Body of pancreas (tissue), 4 donors: ENCODE measurements at places on chromosomes 2 and 18.

- no peak for DNase-seq
These were observed 32.5 kb downstream of the RNF152 start for GRCh38 chr18:61860302-61860701.

DNA sequence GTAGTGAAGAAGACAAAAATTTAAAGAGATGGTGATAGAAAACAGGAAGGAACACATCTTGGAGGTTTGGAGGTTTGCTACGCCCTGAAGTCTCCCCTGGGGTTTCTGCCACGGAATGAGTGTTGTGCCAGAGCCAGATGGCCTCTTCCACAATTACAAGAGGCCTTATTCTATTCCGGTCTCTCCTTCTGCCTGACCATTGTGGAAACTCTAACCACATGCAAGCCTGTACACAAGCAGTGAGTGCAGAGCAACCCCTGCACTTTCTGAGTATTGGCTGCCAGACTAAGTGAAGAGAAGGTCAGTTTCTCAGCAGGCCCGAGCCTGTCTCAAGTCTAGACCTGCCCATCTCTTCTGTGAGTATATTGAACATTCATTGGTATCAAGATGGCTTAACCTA lies 22.7 kb upstream of the MYO1B start:
- no peak for DNase-seq

GRCh38 chr2:26922405-26923188 lies 47.8 kb upstream of the MAPRE3 start:
- peak; percentile 49 for DNase-seq

DNA sequence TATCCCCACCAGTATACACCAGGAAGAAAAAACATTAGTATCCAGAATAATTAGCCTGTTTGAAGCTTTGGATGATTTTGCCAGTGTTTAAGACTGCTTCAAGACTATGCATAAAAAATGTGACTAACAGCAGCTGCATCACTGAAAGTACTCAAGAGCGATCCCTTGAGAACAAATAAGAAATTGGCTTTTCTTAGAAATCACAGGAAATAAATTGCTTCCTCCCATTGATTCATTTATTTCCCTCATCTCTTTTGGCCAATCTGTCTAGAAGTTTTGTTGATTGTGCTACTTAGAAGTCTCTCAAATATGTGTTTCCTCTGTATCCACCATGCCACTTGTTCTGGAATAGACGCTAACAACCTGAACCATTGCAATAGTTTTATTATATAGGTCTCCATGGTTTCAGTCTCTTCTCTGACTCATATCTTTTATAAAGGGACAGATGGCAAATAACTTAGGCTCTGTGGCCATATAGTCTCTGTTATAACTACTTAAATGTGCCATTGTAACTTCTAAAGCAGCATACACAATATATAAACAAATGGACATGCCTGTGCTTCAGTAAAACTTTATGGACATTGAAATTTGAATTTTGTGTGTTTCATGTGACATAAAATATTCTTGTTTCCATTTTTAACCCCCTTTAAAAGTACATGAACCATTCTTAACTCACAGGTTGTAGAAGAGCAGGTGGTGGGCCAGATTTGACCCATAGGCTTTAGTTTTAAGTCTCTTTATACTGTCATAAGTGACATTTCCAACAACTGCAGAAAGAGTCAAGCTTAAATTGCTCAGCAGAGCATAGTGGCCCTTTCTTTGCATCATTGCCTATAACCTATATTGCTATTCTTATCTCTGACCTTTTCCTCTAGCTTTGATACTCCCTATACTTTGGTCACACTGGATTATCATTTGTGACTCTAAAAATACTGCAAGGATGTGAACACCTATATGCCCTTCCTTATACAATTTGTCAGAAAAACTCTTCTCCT lies 123.9 kb downstream of the MC4R start:
- no peak for DNase-seq

DNA sequence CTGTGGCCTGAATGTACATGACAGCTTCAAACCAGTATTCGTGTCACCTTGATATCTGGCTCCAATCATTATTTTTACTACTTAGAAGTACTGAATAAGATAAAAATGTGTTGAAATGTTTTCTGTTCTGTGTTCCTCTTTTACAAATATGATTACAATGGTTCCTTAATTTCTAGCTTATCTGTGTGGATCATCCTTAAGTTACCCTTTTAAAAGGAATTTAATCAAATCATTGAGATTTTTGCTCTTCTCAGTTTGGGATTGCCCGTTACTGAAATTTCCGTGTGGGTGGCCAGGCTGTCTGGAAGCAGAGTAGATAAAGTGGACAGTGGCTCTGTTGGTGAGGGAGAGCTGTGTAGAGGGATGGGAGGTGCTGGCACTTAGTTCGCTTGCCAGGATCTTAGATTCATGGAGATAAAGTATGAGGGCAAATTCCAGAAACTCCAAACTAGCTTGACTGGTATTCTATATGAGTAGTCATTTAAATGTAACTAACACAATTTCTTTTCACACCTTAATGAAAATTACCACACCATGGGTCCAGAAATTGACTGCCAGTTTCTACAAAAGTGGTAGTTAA lies 27.4 kb upstream of the SAG start:
- no peak for DNase-seq

- no peak for DNase-seq
These were observed 242.5 kb downstream of the MYCN start for GRCh38 chr2:16182841-16183240.

DNA sequence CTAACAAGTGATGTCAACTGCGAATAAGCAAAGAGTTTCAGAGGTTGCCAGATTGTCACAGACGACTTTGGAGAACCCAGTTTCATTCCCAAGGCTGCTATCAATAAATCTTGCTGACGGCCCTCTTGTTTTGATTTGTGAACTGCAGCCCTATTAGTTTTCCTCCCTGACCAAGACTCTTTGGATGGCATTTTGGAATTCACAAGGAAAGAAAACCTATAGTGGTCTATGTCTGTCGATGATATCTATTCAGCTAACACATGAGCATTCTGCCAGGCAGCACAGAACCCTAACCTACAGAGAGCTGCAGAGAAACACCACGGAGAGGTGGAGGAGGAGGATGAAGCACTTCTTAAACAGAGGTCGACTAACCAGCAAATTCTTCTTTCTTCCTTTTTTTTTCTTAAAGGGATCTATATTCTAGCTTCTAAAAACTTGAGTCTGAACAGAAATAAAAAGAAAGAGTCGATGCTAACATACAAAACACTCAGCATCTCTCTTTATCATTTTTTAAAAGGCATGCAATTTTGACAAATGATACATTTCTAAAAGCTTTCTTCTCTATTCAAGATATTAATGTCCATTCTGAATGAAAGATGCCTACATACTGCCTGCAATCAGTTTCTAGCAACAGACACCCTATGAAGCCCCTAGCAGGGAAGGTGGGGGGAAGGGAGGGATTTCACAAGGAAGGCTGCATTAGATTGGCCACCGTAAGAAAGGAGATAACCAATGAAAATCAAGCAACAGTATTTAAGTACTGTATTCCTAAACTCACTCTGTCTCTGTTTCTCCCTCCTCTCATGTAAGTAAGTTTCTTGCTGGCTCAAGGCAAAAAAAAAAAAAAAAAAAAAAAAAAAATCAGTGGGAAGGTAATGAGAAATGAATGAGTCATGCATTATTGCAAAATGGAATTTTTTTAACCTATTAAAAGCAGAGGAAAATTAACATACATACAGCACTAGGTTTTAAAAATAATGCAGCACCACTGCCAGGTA lies 83.0 kb upstream of the CHRNA1 start:
- DNase-seq: no peak

GRCh38 chr2:53949457-53949856 lies 21.3 kb downstream of the PSME4 start:
- DNase-seq: no peak

GRCh38 chr2:56244506-56244905 lies 60.7 kb downstream of the CCDC85A start:
- DNase-seq: no peak

- no peak for DNase-seq
These were observed 6.0 kb downstream of the REEP1 start for GRCh38 chr2:86331384-86331783.

GRCh38 chr2:232483923-232484627 lies 3.6 kb downstream of the ECEL1 start:
- no peak for DNase-seq

DNA sequence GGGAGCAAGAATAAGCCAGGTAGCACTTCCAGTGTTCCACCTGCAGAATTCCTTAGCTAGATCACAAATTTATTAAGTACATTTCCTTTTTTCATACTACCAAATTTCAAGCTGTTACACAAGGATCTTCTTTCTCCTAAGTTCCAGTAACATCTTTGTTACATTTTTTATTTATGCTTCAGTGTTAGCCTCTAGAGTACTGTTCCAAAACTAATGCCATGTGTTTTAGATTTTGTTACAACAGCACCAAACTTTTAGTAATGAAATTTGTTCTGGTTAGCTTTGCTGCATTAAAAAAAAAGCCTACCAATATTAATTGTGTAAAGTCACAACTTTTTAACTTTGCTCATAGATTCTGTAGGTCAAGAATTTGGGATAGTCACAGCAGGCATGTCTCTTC lies 161.1 kb downstream of the CAMKMT start:
- no peak for DNase-seq

GRCh38 chr2:216490061-216490460 lies 8.6 kb upstream of the RPL37A start:
- no peak for DNase-seq

- DNase-seq: no peak
These were observed 143.4 kb upstream of the SIX2 start for GRCh38 chr2:45152691-45153090.

GRCh38 chr2:45943219-45944044 lies 292.0 kb downstream of the PRKCE start:
- DNase-seq: no peak

DNA sequence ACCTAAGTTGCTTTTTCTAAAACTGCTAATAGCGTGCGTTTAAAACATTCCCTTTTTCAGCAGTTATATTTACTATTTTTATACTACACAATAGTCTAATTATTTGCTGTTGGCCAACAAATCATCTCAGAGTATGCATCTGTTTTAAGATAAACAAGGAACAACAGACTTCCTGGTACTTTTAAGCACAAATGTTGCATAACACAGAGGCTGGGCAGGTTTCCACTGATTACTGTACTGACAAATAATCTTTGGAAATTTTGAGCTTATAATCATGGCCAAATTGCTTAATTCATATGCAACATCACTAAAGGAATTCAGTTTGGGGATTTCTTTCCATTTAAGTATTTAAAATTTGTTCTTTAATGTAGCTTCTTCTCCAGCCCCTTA lies 737.4 kb upstream of the SALL3 start:
- no peak for DNase-seq

GRCh38 chr2:219672406-219672805 lies 45.0 kb downstream of the SLC4A3 start:
- DNase-seq: no peak

DNA sequence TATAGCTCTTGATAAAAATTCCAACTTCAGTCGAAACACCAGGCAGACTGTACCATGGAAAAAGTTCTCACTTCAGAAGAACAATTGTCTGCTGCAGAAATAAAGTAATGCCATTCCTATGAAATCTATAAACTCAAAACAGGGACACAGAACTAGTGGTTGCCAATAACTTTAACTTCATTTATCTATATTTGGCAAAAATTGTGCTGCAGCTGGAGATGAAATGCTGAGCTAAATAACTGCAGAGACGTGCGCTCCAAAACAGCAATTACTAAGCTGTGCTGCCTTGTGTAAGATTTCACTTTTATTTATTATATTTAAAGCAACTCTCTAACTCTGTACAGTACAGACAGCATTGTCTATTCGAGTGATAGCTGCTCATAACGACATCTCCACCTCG lies 540.1 kb upstream of the ID2 start:
- DNase-seq: no peak

GRCh38 chr2:145123606-145124005 lies 603.7 kb upstream of the ZEB2 start:
- peak; percentile 2 for DNase-seq

- DNase-seq: no peak
These were observed 28.2 kb upstream of the DNMT3A start for GRCh38 chr2:25369876-25370275.

GRCh38 chr18:38460657-38461056 lies 895.1 kb upstream of the CELF4 start:
- DNase-seq: no peak

DNA sequence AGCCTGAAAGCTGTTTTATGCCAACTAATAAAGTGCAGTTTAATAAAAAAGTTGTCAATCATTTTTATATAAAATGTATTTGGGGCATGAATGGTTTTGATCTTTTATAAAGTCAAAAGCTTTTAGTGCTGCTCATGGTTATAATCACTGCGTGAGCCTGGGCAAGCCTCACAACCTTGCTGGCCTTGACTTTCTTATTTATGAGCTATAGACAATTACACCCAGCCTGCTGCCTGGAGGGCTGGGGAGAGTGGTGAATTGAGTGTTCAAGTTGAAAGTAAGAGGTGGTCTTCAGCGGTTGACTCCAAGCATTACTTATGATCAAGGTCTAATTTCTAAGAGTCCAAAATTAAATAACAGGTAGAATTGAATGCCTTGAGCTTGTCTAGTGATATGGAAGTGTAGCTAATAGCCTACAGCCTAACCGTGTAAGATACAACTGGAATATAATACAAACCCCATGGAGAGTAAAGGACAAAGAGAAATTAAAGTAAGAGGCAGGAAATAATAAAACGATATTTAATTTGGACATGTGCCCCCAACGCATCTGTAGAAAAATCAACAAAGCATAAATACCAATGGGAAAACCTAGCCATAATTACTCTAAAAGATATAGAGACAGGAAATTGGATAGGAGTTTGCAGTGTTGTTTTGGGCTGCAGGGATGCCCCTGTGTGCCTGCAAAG lies 106.0 kb upstream of the CYP1B1 start:
- DNase-seq: no peak

GRCh38 chr18:29181151-29181901 lies 1004.4 kb upstream of the CDH2 start:
- DNase-seq: no peak

- peak; percentile 75 for DNase-seq
These were observed 154.7 kb downstream of the HDAC4 start for GRCh38 chr2:239245872-239246721.

DNA sequence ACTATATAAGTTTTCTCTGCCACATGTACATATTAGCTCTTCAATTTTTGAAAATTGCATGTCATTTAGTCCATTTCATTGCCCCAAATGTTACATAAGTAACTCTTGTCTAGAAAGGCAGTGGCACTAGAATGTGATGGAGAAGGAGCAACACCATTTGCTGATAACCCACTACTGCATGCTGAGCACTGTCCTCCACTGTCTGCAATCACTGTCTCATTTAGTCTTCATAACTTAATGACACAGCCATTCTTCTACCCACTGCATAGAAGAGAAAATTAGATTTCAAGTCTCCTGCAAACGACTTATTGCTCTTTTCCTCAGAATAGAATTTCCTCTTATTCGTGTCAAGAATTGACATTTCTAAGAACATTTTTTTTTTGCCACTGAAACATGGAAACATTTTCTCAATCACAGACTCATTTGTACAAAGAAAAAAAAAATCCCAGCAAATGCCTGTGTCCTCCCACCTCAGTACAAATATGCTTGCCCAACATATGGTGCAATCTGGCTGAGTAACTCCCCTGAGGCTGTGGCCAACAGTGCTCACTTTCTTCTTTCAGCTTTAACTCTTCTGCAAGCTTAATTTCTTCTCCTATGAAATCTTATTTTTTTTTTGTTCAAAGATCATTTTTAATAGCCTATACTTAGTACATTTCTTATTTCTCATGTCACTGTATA lies 768.6 kb upstream of the HS6ST1 start:
- no peak for DNase-seq

- DNase-seq: peak; percentile 42
These were observed 12.8 kb upstream of the GBX2 start for GRCh38 chr2:236180831-236181453.
